ENCODE measurements at places on chromosomes 6 and 20.

- no peak for DNase-seq
These were observed 2.0 kb downstream of the MAN1A1 start for GRCh38 chr6:119347466-119348095.

GRCh38 chr20:45300961-45301360 is 5.7 kb upstream of the RBPJL start:
- no peak for DNase-seq

DNA sequence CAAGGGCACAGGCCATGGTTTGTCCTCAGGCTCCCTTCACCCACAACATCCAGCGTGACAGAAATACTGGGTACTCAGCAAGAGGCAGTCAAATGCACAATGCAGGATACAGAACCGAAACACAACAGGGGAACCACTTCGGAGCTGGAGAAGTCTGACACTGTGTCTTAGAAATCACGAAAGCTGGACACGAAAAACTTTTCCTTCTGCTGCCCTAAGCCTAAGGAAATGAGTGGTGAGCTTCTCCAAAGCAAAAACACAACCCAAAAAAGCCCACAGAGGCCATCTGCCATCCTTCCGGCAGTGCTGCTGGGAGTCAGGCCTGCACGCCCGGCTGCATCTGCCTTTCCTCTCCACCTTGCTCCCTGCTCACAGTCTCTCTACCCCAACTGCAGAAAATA is 106.3 kb downstream of the SLC23A2 start:
- DNase-seq: no peak

- no peak for DNase-seq
These were observed 379.9 kb upstream of the IRAK1BP1 start for GRCh38 chr6:78487401-78487800.

GRCh38 chr6:144408161-144408560 is 123.0 kb downstream of the UTRN start:
- no peak for DNase-seq

DNA sequence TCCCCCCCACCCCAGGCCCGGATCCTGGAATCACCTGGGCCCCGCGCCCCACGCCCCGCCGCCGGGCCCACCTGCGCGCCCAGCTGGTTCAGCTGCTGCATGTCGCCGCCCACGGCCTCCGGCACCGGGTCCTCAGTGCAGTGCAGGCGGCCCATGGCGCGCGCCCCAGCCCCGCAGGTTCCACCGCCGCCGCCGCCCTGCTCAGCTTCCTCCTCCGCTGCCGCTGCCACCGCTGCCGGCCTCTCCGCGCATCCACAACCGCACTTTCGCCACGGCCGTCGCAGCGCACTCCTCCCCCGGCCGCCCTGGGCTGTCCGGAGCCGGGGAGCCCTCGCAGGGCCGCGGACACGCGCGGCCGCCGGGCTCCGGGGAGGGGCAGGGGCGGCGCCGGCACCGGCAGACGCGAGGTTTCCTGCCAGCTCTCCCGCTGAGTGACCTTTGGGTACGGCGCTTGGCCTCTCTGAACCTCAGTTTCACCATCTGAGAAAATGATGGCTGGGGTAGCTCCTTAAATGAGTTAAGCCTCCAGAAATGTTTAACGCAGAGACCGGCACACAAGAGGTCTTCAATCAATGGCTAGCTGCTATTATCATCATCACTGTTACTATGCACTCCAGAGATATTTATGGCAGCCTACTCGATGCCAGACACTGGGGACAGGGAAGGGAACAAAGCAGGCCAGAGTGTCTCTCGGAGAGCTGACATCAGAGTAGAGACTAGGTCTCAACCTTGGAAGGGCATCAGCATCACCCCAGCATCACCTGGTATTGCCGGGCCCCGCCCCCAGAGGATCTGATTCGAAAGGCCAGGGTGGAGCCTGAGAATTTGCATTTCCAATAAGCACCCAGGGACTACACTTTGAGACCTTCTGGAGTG is at the start of gene COMMD7:
COMMD7 (minus strand) TSS at position 231 of the 876 bp plus-strand sequence; CDS start at position 155, 76 bp downstream.
- DNase-seq: peak; percentile 90

DNA sequence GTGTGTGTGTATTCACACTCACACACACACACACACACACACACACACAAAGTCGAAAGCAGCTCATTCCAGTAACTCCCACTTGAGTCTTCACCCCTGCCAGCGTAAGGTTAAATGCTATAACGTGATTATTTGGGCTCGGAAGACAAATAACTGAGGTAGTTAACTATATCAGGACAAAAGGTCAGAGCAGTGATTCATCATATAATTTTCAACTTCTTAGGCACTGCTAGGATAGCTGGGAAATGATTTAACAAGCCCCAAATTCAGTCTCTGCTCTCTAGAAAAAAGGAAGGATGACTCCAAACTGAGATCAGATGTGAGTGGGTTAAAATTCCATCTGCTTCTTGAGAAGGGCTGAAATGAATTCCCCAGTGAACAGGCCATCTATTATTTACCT is 30.7 kb downstream of the HDGFL1 start:
- no peak for DNase-seq

DNA sequence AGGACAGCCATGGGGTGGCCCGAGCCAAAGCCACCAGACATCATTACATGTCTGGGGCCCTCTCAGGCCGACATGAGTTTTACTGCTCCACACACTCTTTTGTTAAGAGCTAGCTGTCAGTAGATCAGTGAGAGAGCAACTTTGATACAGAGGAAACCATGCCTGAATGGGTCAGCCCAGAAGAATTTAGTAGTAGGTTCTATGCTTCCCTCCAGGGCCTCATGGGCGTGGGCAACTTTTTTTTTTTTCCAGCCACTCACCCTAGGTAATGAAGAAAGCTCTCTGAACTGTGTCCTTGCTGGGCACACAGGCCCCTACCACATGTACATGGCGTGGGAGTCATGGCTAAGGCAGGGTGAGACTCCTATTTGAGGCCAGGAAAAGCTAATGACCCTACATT is 38.8 kb downstream of the HLA-F start:
- no peak for DNase-seq

DNA sequence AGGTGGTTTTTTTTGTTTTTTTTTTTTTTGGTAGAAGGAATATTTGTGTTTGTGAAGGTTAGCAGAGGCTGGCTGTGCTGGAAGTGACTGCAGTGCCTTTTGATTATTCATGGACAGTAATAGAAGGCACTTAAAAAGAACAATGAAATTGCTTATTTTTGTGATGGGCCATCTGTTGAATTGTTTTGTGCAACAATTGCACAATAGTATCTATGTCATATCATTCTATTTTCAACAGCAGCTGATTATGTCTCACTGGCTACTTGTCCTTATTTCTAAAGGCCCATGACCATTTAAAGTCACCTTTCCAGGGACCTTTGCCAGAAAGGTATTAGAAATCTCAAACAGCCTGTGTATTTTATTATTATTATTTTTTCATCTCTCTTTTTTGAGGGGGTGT is 70.6 kb downstream of the AFG1L start:
- DNase-seq: no peak

GRCh38 chr20:2851086-2851485 is 10.5 kb downstream of the VPS16 start:
- DNase-seq: no peak

DNA sequence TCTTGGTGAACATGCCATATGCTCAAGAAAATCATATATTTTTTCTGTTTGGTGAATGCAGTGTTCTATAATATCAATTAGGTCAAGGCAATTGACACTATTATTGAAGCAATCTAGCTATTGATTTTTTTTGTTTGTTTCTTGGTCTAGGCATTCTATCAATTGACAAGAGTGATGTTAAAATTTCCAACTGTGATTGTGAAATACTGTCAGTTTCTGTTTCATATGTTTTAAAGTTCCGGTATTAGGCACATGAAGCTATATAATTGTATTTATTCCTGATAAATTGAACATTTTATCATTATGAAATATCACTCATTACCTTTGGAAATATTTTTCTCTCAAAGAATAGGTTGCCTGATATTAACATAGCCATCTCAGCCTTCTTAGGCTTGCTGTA is 653.4 kb downstream of the HDGFL1 start:
- no peak for DNase-seq

GRCh38 chr6:124536157-124536841 is 425.9 kb upstream of the RNF217 start:
- no peak for DNase-seq

DNA sequence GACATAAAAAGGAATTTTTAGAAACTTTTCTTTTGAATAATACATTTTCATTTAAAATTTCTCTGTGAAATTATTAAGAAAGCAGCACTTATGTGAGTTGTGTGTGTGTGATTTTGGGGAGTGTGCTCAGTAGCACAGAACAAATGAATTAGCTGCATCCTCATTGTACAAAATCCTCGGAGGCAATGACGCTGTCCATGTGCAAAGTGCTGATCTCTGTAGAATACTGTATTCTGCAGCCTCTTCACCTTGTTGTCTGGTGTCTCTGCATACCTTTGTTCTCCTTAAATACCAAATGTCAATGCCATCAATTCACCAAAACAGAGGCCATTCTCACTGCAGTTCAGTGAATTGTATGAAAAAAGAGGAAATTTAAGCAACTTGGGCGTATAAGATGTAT is 838.4 kb downstream of the QKI start:
- DNase-seq: no peak

DNA sequence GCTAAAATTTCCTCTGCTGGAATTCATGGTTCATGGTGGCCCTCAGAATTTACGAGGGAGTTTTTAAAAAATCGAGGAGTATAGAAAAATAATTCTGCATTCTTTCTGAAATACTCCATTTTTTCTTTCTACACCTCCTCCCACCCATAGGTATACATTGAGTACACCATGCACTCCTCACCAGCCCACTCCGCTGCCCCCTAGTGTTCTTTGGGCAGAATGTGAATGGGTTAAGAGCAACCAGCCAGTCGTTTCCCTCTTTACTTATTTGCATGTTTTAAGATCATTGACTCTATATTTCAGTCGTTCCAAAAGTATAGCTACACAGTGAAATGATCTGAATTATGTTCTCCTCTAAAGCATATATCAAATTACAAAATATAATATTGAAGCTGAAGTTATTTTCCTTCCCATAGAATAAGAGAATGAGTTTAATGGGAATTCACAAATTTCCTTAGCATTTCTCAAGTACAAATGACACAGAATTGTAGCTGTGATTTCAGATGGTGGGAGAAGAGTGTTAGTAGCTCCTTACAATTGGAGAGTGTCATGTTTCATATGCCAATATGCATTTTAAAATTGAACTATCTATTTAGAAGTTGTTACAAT is 977.7 kb upstream of the SLC35B3 start:
- no peak for DNase-seq

- no peak for DNase-seq
These were observed 60.3 kb downstream of the TSHZ2 start for GRCh38 chr20:53032478-53032932.

DNA sequence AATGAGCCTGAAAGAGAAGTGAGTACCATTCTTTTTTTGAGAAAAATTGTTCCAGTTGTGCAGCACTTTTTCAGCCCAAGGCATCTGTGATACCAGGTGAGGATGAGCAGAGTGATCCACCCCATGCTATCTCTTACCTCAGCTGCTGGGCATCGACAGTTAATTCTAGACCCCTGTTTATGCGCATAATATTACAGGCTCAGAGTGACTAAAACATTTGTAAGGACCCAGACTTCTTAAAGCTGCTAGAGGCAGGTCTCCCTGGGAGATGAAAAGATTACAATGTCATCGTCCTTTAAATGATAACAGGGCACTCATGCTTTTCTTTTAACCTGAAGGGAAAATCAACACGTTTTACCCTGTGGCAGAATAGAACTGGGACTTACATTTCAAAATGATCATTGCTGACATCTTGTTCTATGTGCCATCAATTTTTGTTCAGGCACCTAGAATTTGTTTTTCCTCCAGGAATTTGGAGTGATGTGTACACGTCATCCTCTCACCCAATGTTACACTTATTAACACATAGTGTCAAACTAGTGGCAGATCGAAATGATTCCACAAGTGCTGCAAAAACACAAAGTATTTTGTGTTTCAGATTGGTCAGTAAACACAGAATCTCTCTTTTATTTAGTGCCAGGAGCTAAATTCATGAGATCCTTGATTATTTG is 684.6 kb downstream of the UTRN start:
- DNase-seq: no peak

GRCh38 chr6:21103626-21104224 is 489.8 kb upstream of the SOX4 start:
- DNase-seq: no peak

- DNase-seq: no peak
These were observed 7.0 kb upstream of the APMAP start for GRCh38 chr20:24999568-24999967.

- DNase-seq: no peak
These were observed 15.6 kb upstream of the BPHL start for GRCh38 chr6:3102875-3103274.

- no peak for DNase-seq
These were observed 10.1 kb upstream of the NHSL1 start for GRCh38 chr6:138509371-138509770.

- no peak for DNase-seq
These were observed 9.5 kb upstream of the PABPC1L start for GRCh38 chr20:44900231-44900854.

Data from T-helper 2 cell (primary cell).